Hepatocyte (in vitro differentiated cells): ENCODE measurements at places on chromosomes 3 and 15. TPM values are rescaled to one million over a fixed set of nuclear protein-coding genes. Genes with fewer than 3 reads are reported as not detected.
A peak's percentile ranks its signal among the peaks of the same experiment; 100 is the strongest.

The NPHP3 gene
- polyA plus RNA-seq: 12.0 and 13.1 TPM in 2 replicates

GRCh38 chr15:25641361-25641760 lies 202.5 kb upstream of the UBE3A start:
- DNase-seq: no peak

DNA sequence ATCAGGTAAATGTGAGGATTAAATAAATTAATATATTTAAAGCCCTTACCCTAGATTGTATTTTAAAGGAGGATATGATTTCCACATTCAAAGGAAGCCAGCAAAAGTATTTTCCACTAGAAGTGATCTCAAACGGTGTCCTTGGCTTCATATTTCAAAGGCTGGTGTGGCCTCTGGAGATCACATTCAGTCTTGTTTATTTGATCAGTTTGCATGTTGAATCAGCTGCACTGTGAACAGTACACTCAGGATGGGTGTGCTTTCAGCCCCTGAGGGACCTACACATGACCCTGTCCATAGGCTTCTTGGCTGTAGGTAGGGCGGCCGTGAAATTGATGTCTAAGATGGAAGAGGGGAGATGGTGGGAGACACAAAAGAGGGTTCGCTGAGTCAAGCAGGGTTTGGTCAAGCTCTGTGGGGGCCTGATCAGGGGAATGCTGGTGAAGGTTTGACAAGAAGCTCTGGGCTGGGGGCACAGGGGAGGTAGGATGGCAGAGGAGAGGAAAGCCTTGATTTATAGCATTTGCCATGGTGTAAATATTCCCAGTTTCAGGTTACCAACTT lies 21.9 kb downstream of the CYP8B1 start:
- DNase-seq: no peak

DNA sequence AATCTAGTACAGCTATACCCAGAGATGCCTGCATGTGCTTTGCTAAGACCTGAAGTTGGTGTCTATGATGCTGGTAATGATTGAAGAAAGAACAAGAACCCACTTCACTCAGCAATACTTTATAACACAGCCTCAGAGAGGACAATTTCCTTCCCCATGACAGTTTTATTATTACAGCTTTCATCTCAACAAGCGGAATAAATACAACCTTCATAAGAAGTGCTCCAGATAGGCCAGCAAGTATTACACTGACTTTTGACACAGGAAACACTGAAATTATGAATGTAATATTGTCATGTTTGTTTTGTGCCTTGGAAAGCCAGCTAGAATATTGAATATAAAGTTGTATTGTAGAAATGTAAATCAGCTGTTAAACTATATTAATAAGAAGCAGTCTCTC lies 557.4 kb upstream of the ARPP21 start:
- DNase-seq: no peak

The TGM5 gene
- not detected in 2 replicates for polyA plus RNA-seq

- no peak for DNase-seq
Observed at GRCh38 chr3:112751061-112751460, 95.6 kb downstream of the CD200R1L start.

DNA sequence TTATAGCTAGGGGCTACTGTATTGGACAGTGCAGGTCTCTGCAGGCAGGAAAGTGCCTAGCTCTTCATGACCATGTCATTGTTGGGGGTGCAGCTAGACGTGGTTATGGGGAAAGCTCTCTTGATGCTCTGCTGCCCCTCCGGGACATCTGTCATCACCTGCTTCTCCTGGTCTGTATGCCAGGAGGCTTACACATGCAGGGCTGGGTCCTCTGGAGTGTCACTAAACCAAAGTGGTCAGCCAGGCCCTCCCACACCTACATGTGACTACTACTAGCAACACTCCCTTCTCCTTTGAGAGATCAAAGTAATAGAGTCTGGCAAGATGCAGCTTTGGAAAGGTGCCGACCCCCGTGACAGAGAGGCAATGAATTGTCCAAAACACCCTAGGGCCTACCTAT lies 98.5 kb downstream of the SST start:
- DNase-seq: no peak

GRCh38 chr3:97612632-97613031 lies 151.9 kb upstream of the ARL6 start:
- DNase-seq: no peak

The PLAAT1 gene
- polyA plus RNA-seq: 1.3 and 1.4 TPM in 2 replicates

DNA sequence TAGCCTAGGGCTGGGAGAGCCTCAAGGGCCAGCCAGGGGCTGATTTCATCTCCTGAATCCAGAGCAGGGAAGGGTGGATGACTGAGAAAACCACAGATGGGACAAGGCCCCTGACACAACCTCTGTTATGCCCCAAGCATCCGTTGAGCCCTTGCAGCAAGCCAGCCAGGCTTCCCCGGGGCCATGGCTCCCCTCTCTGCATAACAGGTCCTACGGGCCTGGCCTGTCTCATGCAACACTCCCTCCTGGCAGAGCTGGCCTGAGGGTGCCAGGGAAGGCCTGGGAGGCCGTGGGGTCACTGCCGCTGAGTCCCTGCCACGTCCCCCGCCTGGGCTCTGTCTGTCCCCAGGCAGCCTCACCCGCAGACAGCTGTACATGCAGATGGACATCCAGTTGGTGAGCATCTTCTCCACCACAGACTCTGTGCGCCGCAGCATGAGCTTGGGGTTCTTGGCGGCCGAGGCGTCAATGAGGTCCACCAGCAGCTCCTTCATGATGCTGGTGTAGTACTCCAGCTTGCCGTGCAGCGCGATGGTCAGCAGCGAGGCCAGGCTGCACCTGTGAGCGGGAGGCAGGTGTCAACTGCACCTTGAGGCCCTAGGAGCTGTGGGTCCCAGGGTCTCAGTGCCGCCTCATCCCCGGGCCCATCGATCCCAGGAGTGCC lies 22.1 kb downstream of the H1-8 start:
- no peak for DNase-seq

DNA sequence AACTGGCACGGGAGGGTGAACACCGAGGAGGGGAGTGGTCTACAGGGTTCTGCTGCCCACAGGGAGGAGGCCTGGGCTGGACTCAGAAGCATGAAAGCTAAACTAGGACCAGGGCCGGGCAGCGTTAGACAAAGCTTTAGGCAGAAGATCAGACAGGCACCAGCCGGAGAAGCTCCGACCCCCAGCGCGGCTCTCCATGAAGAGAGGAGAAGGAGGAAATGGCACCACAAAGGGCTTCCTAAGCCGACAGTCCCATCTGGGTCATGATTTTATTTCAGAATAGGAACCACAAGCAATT lies 61.2 kb downstream of the RUBCN start:
- DNase-seq: no peak

DNA sequence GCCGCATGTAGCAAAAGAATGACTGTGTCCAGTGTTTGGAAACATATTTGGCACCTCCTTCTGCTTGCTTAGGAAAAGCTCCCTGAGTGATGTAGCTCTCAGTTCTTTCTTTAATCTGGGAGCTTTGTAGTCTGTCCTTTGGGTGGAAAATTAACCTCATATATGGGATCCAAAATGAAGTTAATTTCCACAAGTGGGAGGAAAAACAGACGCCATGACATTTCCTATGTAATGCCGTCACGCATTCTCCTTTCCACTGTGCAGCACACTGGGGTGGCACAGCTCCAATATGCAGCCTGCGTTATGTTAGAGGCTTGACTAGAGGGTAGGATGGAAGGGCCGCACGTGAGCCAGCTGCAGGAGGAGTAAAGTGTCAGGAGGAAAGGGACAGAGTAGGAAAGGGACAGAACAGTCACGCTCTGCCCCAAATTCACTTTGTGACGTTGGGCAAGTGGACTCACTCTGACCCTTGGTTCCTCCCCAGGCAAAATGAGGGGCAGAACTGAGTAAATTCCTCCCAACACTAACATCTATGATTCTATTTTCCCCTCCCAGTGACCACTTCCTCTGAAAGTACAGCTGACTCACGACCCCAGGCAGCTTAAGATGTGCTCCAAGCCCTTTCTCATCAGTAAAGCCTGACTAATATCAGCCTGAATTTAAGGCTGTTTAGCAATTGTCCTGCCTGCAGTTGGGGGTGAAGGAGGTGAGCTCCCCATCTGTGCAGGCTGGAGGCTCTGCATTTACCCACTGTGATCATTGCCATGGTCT lies 176.5 kb upstream of the PFN2 start:
- peak; percentile 25 for DNase-seq

DNA sequence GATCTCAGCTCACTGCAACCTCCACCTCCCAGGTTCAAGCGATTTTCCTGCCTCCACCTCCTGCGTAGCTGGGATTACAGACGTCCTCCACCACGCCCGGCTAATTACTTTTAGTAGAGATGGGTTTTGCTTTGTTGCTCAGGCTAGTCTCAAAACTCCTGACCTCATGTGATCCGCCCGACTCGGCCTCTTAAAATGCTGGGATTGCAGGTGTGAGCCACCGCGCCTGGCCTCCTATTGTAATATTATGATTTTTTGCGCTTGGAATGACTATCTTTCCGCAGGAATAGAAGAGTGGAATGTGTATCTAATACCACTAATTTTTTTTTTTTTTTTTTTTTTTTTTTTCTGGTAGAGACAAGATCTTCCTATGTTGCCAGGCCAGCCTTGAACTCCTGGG lies 1.8 kb downstream of the ARL8B start:
- DNase-seq: no peak

The WHAMM gene
- polyA plus RNA-seq: 6.5 and 8.0 TPM in 2 replicates

- DNase-seq: no peak
Observed at GRCh38 chr3:77149382-77149781, 109.5 kb downstream of the ROBO2 start.

- DNase-seq: no peak
Observed at GRCh38 chr3:11562277-11562881, 81.3 kb downstream of the VGLL4 start.

DNA sequence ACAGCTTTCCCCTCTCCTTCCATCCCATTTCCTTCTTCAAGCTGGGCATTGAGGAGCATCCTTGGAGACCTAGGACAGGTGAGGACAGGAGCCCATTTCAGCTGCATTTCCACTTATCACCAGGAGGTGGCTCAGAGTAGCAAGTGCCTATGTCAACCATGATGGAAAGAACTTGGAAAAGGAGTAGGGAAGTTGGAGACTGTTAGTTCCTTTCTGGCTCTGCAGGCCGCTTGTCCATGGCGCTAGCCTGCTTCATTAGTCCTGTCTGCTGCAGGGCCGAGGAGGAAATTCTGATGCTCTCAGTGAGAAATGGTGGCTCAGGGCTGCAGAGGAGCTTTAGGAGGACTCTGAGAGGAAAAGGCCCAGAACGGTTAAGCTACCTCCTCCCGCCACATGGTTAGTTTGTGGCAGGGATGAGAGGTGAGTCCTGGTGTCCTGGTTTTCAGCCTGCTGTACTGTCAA lies 7.0 kb upstream of the CD276 start:
- peak; percentile 85 for DNase-seq

- no peak for DNase-seq
Observed at GRCh38 chr3:115464036-115464435, 159.3 kb upstream of the GAP43 start.

The CIB1 gene
- 161 and 163 TPM in 2 replicates for polyA plus RNA-seq

DNA sequence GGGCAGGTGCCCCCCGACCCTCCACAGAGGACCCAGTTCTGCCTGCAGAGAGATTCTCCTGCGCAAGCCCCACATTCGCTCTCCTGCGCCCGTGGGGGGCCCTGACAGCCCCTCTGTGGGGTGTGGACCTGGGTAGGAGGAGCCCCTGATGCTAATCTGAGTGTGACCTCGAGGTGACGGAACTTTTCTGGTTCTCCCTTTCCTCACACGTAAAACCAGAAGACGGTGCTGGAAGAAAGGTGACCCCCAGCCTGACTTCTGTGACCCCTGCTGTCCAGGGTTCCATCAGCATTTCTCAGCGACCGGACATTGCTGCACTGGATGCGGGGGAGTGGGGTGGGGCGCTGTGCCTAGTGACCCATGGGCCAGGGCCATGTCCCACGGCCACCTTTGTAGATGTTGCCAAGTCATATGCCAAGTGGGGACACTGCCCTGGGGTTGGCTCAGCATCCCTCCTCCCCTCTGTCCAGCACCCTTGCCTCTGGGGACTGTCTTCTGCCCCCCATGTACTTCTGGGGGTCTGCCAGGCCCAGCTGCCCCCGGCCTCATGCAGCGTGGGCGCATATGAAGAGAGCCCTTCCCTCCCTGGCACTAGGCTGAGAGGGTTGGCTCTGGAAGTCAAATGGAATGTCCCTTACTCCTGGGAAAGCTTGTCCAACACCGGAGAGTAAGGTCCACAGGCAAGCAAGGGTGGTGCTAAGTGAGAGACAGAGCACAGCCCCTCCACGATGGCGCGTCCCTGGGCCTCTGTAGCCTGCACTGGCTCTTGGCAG lies 129.1 kb upstream of the MEF2A start:
- DNase-seq: no peak

- peak; percentile 66 for DNase-seq
Observed at GRCh38 chr3:72279068-72279604, 494.2 kb upstream of the PROK2 start.

DNA sequence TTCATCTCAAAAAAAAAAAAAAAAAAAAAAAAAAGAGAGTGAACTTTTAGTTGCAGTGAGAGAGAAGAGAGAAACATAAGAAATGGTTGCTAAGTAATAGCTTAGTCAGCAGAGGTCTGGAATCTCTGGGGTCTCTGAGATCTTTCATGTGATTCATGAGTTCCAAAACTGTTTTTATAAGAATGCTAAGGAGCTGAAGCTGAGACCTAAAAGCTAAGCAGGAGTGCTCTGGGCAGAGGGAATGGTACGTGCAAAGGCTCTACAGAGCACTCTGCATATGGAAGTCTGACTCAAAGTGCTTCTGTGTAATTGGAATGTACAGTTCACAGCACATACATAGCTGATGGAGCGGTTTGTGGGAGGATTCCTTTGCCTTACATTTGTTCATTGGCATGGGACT lies 66.3 kb upstream of the LRIG1 start:
- peak; percentile 11 for DNase-seq

GRCh38 chr3:43707266-43707665 lies 16.5 kb downstream of the ABHD5 start:
- no peak for DNase-seq

The SI gene
- 7.5 and 8.2 TPM in 2 replicates for polyA plus RNA-seq

DNA sequence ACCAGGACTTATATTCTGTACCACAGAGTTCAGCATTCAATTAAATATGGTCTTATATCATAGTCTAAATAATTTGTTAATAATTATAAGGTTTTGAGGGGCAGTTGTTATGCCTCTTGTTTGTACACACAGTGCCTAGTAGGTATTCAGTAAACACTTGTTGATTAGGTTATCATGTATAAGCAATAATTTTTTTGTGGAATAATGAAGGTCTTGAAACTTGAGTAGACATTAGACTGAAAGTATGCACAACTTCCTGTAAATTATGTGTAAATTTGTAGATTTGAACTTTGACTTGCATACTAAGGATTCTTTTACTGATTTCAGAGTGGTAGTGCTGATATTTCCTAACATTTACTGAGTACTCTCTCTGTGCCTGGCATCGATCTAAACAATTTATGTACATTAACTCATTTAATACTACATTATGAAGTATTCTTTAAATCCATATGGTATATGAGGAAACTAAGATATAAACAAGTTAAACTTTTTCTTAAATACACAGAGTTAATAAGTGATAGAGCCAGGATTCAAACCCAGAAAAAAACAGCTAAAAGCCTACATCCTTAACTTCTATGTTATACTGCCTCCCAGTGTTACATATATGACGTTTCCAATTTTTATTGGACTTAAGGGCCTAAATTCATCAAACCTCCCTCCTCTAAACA lies 65.1 kb downstream of the GLCE start:
- peak; percentile 26 for DNase-seq

The ASB7 gene
- 8.5 and 10.3 TPM in 2 replicates for polyA plus RNA-seq
